ENCODE measurements at places on chromosomes 7 and 10.

GRCh38 chr7:106284714-106285050, at the start of gene NAMPT:
NAMPT (minus strand) TSS chr7:106284983; CDS start chr7:106284884, 99 bp downstream.
- DNase-seq, result no peak

DNA sequence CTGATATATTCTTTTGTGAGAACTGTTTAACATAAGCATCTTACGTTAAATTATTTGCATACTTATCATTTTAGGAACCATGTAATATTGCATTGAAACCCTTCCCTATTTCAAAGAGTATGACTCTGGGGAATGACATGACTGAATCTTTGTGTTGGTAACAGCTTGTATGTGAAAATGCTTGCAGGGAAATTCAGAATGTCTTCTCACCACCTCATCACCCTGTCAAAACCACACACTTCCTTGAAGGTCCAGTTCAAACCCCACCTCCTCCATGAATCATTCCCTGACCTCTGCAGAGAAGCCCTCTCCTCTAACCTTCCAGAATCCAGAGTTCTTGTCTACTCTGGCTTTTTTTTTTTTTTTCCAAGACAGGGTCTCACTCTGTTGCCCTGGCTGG, 26.3 kb upstream of the NKX2-3 start:
- DNase-seq, result no peak

- no peak for DNase-seq
These were observed 93.4 kb downstream of the DOCK4 start for GRCh38 chr7:112112822-112113255.

DNA sequence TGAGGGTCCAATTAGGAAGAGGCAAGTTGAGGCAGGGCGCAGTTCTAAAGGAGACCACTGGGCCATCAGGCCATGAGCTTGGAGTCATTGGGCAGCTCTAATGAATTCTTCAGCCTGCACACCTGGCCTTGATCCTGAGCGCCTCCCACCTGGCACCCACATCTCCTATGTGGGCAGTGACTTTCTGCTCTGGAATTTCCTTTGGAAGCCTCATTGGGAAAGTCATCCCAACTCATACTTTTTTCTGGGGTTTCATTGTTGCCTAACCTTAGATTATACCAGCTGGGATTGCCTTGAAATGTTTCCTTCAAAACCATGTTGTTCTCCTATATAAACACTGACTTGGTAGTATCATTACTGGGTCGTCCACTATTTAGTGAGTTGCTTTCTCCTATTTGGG, 54.1 kb downstream of the PLPP4 start:
- DNase-seq, result no peak

DNA sequence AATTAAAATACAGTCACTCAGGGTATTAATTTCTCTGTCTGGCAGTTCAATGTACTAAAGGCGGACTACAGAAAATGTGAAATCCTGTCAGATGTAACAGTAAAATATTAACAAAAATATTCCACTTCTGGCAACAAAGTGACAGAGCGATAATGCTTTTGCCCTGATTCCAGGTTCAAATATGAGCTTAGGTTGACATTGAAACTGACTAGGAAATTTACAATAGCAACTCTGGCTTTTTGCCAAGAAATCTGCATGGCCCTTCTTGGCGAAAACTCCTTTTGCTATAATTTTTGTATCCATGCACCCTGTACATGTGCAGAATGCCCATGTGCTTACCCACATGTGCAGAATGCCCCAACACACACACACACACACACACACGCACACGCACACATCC, 552.2 kb downstream of the MDFIC start:
- no peak for DNase-seq

DNA sequence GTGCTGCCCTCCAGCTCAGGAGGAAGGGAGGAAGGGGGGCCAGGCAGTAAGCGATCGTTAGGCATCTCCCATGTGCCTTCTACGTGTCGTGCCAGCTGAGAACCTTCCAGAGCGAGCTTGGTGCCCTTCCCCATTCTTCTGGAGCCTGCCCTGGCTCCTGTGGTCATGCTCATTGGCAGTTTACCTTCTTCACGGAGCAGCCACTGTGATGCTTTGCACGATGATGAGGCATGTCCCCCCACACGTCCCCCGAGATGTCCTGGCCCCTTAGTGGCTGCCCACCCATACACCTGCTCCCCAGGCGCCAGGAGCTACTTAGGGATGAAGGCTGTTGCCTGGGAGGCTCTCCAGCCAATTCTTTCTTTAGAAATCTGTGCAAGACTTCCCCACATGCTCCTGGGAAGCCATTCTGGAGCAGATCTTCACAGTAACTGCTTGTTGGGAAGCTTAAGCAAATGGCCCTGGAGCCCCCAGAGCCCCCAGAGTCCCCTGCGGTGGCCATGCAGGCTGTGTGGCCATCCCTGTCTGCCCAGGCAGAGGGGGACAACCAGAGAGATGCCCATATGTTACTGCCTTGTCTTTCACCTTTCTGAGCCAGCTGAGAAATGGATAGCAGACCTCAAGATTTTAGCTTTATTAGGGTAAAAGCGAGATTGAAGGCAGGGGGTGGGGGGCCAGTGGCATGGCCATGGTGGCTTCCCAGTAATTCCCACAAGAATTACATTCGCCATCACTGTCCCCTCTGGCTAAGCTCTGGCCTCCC, 199.0 kb downstream of the EBF3 start:
- no peak for DNase-seq

GRCh38 chr10:89795840-89796239, 94.5 kb downstream of the KIF20B start:
- no peak for DNase-seq

DNA sequence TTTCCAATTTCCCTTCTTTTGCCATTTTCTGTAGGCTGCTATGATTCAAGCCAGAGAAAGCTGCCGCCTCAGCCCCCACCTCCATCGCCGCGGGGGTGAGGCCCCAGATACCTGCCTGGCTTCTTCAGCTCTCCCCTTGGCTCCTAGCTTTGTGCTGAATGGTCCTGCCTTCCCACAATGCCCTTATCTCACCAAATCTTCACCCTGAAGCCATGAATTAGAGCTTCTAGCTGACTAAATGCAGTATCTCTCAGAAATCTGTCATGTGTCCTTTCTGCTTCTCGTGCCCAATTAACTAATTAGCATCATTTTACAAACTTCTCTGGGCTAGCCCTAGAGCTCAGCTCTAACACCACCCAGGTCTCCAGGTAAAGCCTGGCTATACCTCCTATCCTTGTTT, 32.2 kb upstream of the GPNMB start:
- no peak for DNase-seq

DNA sequence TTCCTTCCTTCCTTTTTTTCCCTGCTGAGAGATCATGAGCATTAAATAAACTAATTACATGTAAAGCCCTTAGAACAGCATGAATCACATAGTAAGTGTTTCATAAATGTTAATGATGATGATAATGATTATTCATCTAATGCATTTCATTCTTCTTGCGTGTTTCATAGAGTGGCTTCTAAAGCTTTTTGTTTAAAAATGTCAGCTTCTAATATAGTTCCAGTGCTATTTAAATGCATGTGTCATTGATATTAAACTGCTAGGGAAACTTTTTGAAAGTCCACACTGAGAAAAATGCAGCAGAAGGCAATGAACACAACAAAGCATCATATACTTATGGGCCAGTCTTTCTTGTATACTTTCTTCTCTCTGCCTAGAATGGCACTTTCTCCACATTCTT, 894.8 kb downstream of the REEP3 start:
- no peak for DNase-seq

DNA sequence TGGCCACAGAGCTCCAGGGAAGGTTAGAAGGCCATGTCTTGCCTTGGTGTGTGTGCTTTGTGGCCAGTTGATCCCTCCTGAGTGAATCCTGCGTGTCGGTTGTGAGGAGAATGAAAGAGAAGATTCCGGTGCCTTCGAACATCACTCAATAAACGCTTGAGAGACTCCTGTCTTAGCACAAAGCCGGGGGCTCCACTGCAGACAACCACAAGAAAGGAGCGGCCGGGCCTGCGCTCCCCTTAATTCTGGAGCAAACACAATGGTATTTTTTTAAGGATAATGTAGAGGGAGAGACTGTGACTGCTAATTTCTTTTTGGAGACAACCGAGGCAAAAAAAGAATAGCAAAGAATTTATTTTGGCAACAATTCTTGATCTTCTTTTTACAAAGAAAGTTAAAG, 286.8 kb upstream of the SHH start:
- no peak for DNase-seq

GRCh38 chr7:17456541-17456940, 158.1 kb downstream of the AHR start:
- DNase-seq, result no peak

- no peak for DNase-seq
These were observed 50.1 kb downstream of the HSPA12A start for GRCh38 chr10:116692225-116692624.

DNA sequence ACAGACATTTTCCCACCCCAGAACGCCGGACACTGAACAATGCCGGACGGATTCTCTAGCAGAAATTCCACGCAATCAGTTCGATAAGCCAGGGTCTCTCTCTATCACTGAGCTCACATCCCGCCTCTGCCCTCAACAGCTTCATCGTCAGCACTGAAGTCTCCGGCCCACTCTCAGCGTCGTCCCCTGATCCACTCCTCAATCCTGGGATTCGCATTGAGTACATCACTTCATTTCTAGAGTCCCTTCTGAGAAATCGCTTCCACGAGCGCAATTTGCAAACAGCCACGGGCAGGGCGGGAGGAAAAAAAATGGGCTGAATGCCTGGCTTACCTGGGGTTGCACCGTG, 365 bp downstream of the YME1L1 start:
- no peak for DNase-seq

DNA sequence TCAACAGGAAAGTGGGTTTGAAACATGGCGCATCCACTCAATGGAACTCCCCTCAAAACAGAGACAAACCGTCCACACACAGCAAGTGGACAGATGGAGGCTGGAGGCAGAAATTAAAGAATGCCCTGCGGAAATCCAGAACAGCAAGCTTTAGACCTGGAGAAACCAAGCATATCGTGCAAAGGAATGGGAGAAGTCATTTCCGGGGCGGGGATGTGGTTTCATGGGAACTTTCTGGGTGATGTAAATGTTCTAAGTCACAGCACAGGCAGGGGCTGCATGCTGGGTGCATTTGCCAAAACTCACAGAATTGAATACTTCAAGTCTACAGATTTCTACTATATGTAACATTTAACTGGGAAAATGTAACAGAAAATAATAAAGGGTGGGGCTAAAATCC, 213.0 kb downstream of the PTPRN2 start:
- DNase-seq, result no peak

GRCh38 chr7:12519682-12520009, 50.9 kb upstream of the SCIN start:
- DNase-seq, result no peak

DNA sequence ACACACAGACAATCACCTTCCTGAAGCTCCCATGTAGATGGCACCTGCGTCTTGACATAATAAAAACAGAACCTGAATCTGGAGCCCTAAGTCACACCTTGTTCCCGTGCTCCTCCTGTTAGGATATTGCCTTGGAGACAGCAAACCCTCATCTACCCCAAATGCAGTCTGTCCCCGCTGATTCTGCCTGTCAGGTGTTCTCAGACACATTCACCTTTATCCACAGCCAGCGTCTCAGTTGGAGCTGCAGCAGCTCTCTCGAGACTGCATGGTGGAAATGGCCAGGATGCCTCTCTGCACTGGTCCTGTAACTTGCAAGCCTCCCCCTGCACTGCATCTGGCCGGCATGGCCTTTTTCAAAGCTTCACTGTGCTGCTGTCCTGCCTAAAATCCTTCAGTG, 218.0 kb upstream of the ZNF32 start:
- no peak for DNase-seq

GRCh38 chr10:3949711-3950110, 164.7 kb upstream of the KLF6 start:
- DNase-seq, result no peak

DNA sequence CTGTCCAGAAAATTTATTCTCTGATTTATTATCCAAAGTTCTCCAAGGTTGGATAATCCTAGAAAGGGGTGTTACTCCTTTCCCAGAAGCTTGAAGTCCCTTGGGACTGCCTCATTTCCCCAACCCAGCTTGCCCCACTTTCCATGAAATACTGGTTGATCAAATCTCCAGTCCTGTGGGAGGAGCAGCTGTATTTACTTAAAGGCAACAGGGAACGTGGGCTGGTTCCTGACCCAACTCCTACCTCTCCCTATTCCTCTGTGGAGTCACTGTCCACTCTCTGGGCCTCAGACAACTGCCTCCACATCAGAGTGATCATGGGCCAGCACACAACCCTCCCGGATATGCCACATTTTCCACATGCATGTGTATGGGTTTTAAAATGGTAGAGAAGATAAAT, 166.2 kb upstream of the PRR15 start:
- no peak for DNase-seq

DNA sequence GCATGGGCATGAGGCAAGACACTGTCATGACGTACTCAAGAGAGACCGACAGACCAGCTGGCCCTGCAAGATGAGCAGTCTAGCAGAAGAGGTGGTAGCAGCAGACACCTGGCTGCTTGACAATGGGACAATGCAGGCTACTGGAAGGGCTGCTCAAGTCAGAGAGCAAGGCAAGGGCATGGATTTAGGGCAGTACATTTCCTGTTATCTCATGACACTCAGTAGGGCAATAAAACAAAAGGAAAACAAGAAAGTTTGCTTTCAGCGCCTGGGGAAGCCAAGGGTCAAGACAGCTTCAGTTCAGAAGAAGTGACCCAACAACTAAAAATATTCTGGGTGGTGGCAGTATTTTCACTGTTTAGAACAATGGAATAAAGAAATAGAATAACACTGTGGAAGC, 331.8 kb upstream of the PHYHIPL start:
- DNase-seq, result no peak

DNA sequence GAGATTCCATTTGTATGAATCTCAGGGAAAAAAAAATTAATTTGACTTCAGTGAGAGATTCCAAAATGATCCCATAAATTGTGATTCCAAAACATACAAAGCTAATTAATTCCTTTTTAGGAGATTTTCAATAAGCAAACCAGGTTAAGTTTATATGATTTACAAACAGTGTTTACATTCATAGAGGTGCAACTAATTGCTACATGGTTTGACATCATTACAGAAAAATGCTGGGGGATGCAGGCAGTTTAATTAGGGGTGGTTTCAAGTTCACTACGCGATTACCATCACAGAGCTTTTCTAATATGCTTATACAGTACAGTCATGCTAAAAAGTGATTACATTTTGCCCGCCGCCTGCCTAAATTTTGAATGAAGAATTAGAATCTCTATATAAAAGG, 143.2 kb upstream of the MGMT start:
- no peak for DNase-seq

GRCh38 chr10:10193848-10194247, 823.8 kb upstream of the CELF2 start:
- no peak for DNase-seq
